Thoracic aorta (tissue), 2 donors: ENCODE measurements at places on chromosomes 13 and 19. TPM values are rescaled to one million over a fixed set of nuclear protein-coding genes. Genes with fewer than 3 reads are reported as not detected.

ATCAY gene
- not detected for total RNA-seq

DNA sequence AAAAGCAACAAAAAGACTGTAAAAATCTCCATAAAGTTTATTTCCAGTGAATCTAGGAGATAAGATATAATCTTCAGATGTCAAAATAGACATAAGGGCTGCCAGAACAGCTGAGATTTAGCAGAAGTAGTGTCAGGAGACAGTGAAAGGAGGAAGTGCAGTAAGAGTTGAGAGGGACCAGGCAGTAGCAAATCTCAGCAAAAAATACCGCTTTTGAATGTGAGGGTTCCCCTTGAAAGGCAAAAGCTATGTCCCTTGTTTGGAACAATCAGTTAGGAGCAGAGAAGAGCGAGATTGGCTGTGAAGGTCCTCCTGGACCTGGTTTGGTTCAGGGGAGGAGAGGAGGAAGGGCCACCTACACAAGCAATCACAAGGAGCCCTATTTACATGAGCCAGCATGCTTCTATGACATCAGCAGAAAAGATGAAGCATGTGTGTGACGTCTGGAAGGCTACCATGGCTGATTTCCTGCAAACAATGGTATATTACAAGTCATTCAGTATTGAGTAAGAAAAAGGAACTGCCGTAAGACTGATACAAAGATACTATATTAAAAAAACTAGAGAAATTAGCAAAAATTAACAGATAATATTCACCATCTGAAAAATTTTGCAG lies 98.9 kb upstream of the SIAH3 start:
- DNase-seq, result no peak

- DNase-seq, result no peak
Observed at GRCh38 chr13:49615836-49616675, 12.3 kb upstream of the ARL11 start.

DNA sequence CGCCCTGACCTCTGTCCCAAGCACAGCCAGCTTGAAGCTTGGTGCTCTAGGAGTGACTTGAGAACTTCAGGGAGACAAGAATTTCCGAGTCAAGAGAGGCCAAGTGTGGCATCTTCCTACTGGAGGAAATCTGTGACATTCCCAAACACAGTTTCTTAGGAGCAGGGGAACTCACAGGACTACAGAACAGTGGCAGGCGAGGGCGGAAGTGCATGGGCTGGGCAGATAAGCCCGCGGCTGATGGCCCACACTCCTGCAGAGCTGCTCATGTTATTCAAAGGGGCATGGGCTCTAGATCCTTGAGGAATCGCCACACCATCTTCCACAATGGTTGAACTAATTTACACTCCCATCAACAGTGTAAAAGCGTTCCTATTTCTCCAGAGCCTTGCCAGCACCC lies 168.8 kb downstream of the KATNAL1 start:
- no peak for DNase-seq

- no peak for DNase-seq
Observed at GRCh38 chr13:97967948-97968347, 14.5 kb downstream of the IPO5 start.

GRCh38 chr13:41561170-41561569 lies 103.8 kb downstream of the RGCC start:
- no peak for DNase-seq

- no peak for DNase-seq
Observed at GRCh38 chr19:36986601-36987000, 70.5 kb downstream of the ZNF568 start.

DNA sequence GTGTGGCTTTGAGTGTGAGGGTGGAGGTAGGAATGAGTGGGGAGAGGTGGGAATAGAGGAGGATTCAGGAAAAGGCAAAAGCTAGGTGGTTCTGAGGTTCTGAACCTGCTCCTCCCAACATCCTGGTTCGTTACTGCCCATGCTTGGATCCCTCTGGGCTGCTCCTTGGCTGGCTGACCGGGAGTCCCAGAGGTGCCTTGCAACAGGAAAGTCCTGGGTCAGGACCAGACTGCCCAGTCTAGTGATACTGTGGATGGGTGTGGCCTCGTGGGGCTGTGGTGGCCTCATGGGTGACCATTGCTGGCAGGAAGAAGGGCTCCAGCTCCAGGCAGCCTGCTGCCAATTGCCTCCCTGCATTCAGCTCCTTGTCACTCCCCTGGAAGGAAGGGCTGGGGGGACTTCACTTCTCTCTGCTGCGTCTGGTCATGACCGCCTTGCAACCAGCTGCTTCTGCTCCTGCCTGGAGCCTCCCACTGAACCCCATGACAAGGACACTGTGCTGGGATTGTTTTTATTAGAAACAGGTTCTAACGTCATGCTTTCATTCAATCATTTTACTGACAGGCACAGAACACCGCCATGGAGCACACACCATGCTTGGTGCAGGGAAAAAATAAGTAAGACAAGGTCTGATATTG lies 61.5 kb upstream of the UBL3 start:
- DNase-seq, result no peak

DNA sequence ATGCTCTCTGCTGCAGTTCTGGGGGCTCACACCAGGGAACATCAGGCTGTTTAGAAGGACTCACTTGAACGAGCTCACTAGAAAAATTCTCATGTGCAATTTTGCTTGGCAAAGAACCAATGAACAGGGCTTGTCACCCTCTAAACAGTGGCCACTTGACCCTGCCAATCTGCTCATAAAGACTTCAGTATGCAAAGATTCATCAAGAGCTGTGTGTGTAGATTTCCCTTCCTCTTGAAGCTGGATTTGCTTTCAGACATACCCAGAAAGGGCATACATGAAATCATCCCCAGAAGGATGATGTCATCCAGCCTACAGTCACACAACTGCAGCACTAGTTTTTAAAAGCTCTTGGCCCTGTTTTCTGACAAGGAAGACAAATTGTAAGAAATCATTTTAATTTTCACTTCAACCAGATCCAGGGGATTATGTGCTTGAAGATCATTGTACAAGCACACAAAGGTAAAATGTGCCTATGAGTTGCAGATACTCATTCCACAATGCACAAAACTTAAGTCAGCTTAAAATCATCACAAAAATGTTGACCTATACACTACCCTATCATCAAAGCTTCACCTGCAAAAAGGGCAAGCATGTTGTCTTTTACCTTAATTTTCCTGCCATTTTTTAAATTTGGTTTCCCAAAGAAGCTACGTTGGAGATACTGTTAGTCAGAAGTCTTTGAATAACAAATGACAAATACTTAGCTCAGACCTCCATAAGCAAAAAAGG lies 5.2 kb upstream of the STK24 start:
- DNase-seq, result no peak

TBXA2R gene
- total RNA-seq, result 29.4 TPM

B3GNT8 gene
- total RNA-seq, result 4.0 TPM

- DNase-seq, result no peak
Observed at GRCh38 chr13:31038834-31039552, 106.5 kb downstream of the TEX26 start.

CALR3 gene
- not detected for total RNA-seq

ICAM5 gene
- total RNA-seq, result 0.49 TPM

DNA sequence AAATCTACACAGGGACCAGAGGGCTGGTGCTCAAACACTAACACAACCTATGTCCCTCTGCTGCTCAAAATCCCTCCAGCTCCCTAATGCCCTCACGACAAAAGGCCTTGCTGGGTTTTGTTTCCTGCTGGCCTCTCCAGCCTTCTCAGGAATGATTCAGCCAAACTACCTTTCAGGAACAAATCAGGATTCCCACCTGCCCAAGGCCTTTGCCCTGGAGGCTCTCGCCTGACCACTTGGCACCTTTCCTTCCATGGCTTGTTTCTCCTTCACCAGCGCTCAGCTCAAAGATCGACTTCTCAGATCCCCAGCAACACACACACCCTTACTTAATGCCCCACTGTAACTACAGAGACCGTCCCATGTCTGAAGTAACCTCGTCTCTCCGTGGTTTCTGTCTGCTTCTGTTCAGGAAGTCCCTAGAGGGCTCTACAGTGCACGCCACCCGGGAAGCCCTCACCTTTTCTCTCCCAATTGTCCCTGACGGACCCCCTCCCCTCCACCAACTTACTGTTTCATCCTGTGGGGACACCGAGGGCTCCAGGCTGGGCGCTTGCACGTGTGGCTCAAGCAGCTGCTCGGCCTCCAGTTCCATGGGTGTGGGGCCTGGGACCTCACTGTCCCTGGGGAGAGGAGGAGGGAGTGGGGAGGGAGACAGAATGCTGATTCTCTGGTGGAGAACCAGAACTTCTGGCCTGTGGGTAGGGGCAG lies 3.2 kb upstream of the SIX5 start:
- no peak for DNase-seq

ZNF221 gene
- 11.9 TPM for total RNA-seq

GJA3 gene
- total RNA-seq, result under 0.01 TPM

FGF9 gene
- total RNA-seq, result not detected

DNA sequence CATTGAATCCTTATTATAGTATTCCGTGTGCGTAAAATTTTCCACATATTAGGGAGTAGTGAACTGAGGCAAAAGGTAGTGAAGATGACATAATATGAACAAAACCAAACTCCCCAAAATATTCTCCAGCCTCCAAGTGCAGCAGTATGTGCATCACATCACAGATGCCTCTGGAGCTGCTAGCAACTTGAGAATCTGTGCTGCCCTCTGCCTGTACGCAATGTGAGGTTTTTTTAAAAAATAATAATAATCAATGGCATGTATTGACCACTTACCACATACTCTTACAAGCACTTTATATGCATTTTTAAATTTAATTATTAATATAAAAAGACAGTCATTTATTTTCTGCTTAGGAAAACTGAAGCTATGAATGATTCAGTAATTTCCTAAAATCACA lies 583.0 kb upstream of the SPRY2 start:
- no peak for DNase-seq

GRCh38 chr13:78420814-78421213 lies 182.5 kb downstream of the POU4F1 start:
- no peak for DNase-seq

- no peak for DNase-seq
Observed at GRCh38 chr13:94602467-94602866, 810 bp downstream of the GPR180 start.

GRCh38 chr13:44651209-44651608 lies 75.1 kb upstream of the TSC22D1 start:
- no peak for DNase-seq

- no peak for DNase-seq
Observed at GRCh38 chr19:18453269-18454024, 15.5 kb upstream of the ISYNA1 start.

- DNase-seq, result no peak
Observed at GRCh38 chr19:7635670-7636069, 1.2 kb upstream of the STXBP2 start.

CCDC70 gene
- total RNA-seq, result not detected

GRCh38 chr19:18713550-18714117 lies 30.2 kb downstream of the CRTC1 start:
- DNase-seq, result no peak

TPRX1 gene
- not detected for total RNA-seq

KASH5 gene
- not detected for total RNA-seq

DNA sequence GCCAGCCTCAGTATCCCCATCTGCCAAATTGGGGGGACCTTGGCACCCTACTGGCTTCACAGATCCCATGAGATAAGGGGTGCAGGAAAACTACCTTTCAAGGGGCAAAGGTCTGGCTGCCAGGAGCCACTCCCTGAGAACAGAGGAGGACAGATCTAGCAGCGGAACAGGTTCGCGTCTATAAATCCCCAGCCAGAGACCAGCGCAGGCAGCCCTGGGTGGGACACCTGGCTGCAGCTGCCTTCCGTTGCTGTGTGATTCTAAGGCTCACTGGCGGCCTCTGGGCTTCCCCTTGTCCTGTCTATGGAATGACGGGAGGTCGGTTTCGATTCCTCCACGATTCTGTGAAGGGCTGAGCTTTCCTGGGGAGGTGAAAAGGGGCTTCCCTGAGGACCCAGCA lies 7.3 kb downstream of the RELB start:
- DNase-seq, result no peak

TMC4 gene
- total RNA-seq, result 7.8 TPM

GRCh38 chr13:112170823-112171569 lies 104.0 kb downstream of the SOX1 start:
- DNase-seq, result no peak

DNA sequence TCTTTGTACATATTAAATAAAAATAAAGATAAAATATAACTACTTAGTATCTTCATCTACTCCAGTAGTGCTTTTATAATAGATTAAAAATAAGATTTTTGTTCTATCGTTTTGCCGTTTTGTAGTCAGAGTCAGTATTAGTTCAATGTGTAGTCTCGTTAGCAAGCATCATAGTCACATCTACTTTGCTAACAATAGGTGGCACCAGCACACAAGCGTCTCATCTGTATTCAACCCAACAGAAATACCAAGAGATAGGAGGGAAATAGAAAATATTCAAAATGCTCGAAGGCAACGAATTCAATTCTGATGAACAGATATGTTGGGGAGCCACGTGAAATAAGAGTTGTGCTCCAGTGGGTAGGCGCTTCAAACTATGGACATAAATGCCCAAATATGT lies 21.4 kb upstream of the MICU2 start:
- no peak for DNase-seq

AP1M2 gene
- total RNA-seq, result 2.3 TPM

GRCh38 chr13:112623051-112623711 lies 35.2 kb upstream of the TUBGCP3 start:
- DNase-seq, result no peak

DNA sequence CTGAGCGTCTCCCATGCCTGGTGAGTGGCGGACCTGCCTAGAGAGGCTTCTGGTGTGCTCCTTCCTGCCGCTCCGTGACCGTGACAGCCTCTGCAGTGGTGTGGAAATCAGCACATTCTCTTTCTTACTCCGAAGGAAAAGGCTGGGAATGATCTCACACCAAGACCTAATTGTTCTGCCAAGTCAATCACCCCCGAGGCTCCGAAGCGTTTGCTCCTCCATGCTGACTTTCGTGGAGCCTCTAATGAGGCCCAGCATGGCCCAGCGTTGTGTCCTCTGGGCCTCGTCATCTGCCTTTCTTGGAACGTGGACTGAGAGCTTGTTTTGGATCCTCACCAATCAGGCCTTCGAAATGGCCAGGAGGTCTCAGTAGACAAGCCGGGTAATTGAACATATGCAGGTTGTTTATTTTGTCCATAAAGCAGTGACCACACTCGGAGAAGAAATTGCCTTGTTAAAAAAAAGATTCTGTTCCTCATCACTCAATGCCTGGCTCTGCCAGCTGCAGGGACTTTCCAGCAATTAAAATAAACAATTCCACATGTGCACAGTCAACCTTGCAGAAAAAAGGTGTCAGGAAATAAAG lies 107.1 kb downstream of the UBL3 start:
- DNase-seq, result no peak

DNA sequence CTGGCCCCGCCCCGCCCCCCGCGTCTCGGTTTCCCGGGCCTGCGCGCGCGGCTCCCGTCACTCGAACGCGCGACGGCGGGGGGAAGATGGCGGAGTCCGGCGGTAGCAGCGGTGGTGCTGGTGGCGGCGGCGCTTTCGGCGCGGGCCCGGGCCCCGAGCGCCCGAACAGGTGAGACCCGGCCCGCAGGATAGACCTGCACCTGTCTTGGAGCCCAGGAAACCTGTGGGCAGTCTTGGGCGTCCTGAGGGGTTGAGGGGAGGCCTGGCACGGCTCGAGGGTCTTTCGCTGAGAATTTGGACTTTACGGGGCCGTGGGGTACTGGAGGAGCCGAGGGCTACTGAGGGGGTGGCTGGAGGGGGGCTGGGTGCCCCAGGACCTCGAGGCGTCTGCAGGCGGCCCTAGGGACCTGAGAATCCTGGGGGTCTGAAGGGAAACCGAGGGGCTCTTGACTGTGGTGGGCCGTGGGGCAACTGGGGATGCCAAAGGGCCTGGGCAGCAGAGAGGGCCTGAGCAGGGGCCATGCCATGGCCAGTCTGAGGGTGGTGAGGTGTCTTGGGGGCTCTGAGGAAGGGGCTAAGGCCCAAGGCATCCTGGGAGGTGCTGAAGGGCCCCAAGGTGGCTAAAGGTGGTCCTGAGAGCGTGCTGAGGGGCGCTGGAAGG lies at the start of gene KLHL26:
TSS of gene KLHL26 (plus strand) at position 60 of the 661 bp plus-strand sequence. CDS start at position 87, 27 bp downstream.
- DNase-seq, result no peak

GRK1 gene
- not detected for total RNA-seq
